ENCODE measurements at places on chromosomes 3 and 15.

DNA sequence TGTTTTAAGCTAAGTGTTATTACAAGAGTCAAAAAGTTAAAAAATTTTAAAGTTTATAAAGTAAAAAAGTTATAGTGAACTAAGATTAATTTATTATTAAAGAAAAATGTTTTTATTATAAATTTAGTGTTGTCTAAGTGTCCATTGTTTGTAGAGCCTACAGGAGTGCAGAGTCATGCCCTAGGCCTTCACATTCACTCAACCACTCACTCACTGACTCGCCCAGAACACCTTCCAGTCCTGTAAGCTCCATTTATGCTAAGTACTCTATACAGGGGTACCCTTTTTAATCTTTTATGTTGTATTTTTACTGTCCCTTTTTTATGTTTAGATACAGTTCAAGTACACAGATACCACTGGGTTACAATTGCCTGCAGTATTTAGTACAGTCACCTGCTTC, 37.2 kb downstream of the EEFSEC start:
- DNase-seq: no peak

- DNase-seq: no peak
Observed at GRCh38 chr15:77616072-77616471, 16.6 kb downstream of the LINGO1 start.

DNA sequence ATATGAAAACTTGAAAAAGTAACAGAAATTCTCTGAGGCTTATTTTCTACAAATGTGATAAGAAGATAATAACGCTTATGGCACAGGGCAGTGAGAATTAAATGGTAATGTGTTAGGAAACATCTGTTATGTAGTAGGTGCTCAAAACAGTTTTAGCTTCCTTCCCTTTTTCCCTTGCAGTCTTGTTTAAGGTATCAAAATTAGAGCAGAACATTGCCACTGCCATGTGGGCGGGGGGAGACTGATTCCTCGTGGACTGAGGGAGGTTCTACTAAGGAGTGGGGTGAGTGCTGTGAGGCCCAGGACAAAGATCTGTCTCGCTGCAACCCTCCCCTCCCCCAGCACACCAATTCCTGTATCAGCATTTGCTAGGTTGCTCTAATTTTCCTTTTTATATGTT, 702.4 kb downstream of the TUSC7 start:
- DNase-seq: no peak

- no peak for DNase-seq
Observed at GRCh38 chr15:31338879-31339557, 12.4 kb downstream of the KLF13 start.

DNA sequence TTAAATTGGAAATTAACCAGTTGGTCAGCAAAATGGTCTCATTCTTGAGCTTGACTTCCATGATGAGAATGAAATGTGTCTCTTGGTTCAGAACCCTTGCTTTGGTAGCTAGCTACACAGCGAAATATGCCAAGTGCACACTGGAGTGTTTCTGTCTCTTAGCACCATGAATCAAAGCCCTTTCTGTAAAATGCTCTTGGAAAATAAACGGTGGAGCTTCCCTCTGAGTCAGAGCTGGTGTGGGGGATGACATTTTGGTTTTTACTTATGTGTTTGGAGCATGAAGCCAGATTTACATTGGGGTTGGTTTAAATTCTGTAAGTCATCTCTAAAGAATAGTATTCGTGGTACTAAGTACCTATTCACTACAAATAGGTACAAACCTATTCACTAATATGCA, 85.1 kb upstream of the NANOGP8 start:
- DNase-seq: no peak

- DNase-seq: no peak
Observed at GRCh38 chr3:194323785-194324735, 27.1 kb downstream of the CPN2 start.

- peak; percentile 48 for DNase-seq
Observed at GRCh38 chr15:65828585-65828984, 36.5 kb upstream of the DENND4A start.

- peak; percentile 54 for DNase-seq
Observed at GRCh38 chr3:149494022-149494758, 19.7 kb downstream of the TM4SF4 start.

DNA sequence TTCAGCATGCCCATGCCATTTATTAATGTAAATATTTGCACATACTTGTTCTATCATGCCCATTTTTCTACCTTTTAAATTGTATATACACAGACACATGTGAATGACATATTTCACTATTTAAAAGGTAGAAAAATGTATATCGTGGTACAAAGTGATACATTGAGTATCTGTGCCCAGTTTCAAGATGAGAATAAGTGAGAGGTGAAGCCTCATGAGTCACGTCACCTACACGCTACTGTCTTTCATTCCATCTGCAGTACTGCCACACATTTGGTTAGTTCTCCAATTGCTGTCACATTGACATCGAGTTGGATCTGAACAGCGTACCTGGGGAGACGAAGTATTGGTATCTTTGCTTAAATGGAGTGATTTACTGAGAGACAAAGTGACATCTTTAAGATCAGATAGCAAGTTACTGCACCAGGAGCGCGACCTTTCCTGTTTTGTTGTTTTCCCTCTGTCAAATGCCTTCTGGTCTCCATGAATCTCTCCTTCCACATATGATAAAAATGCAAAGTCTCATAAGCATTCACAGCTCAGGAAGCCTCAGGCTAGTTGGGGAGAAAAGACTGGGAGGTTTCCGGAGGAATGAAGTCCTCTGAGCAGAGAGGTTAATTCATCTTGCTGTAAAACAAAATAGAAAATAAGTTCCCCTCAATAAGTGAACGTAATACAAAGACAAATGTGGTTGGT, 12.0 kb downstream of the GREM1 start:
- DNase-seq: no peak

- DNase-seq: no peak
Observed at GRCh38 chr3:133428552-133428951, 28.7 kb downstream of the BFSP2 start.

- DNase-seq: peak; percentile 31
Observed at GRCh38 chr3:49703443-49703927, 14.1 kb downstream of the RNF123 start.

- DNase-seq: no peak
Observed at GRCh38 chr3:29525254-29525881, 244.5 kb downstream of the RBMS3 start.

- DNase-seq: no peak
Observed at GRCh38 chr3:88142094-88142624, 7.6 kb upstream of the C3orf38 start.

GRCh38 chr3:190357468-190357867, 30.5 kb upstream of the CLDN16 start:
- no peak for DNase-seq

DNA sequence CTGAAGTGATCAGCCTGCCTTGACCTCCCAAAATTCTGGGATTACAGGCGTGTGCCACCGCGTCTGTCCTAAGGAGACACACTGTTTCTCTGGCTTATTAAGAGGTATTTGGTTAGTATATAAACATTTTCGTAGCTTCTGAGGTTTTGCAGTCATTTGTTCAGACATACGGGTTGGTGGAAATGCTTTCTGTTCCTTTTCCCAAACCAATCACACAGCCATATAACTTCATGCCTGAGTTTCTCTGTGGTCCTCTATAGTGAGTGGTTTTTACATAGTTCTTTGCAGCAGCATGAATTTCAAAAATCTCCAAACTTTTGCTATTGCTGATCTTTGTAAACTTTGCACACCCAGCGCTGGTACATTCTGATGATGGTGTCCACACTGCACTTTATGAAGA, 100.5 kb downstream of the AKAP13 start:
- no peak for DNase-seq

DNA sequence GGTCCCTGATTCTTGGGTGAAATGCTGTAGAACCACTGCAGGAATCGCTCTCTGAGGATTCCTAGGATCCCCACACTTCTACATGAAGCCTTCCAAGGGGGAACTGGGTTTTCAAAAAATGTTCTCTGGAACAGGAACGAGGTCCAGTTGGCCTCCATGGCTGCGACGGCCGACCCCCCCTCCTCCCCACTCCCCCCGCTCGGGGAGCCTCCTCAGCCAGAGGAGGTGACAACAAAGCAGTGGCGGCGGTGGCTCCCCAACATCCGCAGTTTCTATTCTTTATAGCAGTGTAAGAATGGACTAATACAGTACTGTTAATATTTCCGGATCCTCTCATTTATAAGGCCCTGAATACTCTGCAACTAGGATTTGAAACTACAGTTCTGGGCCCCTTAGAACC, 84.0 kb upstream of the PLAAT1 start:
- DNase-seq: no peak
